ENCODE measurements at places on chromosomes 13 and 19.

DNA sequence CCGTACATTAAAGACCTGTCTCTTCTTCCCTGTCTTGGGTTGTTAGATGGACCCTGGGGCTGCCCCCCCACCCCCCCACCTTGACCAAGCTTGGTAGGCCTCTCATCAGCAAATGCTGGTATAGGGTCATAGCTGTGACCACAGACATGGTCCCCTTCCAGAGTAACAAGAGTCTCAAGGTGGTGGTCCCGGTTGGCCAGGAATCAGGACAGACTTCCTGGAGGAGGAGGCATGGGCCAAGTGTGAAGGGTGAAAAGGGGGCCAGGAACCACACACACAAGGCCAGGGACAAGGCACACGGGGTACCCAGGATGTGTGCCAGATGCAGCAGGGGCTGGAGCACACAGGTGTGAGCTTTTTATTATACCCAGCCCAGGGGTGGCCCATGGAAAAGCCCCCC is 1.1 kb upstream of the MRI1 start:
- no peak for DNase-seq

DNA sequence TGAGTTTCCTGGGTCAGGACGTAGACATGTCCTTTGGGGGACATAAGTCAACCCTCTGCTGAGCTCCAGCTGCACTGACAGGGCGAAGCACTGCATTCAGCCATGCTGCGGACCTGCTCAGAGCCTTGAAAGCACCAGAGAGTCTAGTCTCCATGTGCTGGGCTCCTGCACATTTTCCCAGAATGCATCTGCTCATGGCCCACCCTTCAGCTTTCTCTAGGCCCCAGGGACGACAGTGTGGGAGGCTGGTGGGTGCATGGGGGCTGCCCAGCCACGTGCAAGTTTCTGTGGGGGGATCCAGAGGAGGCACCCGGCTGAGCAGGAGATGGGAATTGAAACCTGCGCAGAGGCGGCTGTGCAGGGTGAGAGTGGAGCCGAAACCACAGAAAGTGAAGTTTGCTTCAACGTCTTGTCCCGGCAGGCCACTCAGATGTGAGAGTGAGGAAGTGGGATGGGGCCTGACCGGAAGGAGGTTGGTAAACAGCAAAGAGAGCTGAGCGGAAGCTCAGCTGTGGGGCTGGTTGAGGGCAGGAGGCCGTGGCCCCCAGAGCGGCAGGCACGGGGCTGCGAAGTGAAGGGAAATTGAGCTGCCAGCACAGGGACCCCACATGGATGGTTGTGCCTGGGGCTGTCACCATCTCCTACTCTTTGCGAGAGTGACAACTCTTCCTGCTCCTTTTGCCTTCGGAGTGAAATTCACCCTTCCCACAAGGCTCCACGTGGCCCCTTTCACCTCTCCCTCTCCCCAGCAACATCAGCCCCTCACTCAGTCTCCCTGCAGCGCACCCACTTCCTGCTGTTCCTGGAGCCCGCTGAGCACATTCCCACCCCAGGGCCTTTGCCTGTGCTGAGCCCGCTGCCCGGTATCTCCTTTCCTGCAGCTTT is 11.8 kb downstream of the PGLS start:
- no peak for DNase-seq

DNA sequence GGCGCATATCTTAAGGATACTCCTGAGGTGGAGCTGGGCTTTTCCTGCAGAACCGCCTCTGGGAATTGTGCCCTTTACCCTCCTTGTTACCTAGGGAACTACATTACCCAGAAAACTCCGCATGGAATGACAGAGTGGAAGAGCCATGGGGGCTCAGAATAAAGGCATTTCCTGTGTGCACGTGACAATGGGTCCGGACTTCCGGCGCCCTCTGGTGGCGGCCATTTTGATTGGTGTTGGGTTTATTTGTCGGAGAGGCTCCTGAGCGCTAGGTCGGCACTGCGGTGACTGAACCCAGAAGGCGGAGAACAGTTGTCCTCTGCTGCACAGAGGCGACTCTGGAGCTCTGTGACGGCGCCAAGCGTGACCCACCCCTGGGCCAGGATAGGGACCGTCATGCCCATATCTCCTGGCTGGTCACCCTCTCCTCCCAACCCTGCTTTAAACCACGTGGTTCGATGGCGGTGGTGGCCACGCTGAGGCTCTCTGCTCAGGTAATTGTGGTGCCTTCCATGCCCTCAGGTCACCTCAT is at the start of gene ZNF587B:
ZNF587B (plus strand) TSS at position 229 of the 532 bp plus-strand sequence; CDS start at position 459, 230 bp downstream.
- peak; percentile 36 for DNase-seq

GRCh38 chr19:56905631-56906150 is 65.2 kb upstream of the PEG3 start:
- DNase-seq, result no peak

DNA sequence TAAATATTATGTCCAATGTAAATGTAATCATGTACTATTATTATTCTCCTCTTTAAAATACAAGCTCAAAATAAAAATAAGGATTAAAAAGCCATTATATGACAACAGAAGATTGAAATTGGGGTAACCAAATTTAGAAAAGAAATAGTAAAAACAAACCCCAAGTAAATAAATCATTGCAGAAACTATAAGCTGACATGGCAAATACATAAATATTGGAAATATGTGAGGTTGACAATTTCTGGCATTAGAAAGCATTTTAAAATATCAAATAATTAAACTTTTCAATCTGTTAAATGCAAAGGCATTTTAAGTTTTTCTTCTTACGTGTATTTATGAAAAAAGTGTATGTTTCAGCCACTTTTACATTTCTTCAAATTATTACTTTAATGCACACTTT is 394.7 kb upstream of the DACH1 start:
- DNase-seq, result no peak

DNA sequence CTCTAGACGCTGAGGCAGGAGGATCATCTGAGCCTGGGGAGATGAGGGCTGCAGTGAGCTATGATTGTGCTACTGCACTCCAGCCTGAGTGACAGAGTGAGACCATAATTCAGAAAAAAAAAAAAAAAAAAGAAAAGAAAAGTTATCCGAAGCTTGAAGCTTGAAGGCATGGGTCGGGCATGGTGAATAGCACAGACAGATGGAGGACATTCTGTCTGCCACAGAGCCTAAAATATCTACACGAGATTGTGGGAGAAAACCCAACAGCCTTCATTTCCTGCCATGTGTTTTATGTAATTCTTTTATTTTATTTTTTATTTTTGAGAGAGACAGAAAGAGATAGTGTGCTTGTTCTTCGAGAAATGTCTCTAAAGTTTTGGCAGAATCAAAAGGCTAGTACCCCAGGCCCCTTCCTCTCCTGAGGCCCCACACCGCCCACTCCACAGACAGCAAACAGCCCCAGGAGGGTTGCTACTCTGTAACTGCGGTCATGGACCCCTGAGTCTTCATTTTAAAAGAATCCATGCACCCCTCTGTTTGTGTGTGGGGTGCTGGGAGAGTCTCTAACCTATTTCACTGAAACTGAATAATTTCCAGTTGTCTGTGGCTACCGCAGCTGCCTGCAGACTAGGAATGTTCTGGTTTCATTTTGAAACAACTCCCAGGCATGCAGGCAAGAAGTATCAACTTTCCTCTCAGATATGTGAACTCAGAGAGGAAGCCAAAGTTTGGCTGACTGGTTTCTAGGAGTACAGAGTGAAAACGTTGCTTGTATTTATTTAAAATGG is 38.4 kb upstream of the RCBTB2 start:
- no peak for DNase-seq

- DNase-seq, result no peak
Observed at GRCh38 chr19:29810504-29810871, 1.3 kb upstream of the CCNE1 start.

- DNase-seq, result no peak
Observed at GRCh38 chr13:42258747-42259146, 13.2 kb upstream of the AKAP11 start.

DNA sequence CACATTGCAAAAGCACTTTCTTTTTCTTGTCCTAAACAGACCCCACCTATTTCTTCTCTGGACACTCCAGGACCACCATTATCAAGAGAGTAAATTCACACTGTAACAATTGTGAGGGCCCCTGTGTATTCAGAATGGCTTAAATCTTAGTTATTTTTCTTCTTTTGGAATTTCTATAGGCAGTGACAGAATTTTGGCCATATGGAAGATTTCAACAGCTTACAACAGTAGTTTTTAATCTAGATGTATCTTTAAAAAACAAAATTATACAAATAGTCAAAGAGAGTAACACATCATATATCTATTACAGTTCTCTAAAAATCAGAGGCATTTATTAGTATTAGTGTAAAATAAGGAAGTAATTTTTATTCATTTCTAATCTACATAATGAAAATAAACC is 482.1 kb downstream of the LIG4 start:
- no peak for DNase-seq

- DNase-seq, result no peak
Observed at GRCh38 chr13:35279500-35279899, 197.0 kb downstream of the MAB21L1 start.

DNA sequence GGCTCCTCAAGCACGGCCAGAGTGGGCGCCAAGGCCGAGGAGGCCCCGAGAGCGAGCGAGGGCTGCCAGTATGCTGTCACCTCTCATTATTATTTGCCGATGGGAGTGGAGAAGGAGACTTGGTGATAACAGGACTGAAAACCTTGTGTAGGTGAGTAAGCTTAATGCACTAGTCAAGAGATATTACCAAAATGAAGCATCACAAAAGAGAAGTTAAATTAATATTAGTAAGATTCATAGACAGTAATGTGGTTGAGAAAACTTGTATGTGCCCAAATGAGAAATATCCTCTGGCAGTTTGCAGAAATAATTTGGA is 204.5 kb upstream of the SLITRK1 start:
- no peak for DNase-seq

GRCh38 chr13:24605923-24606372 is 74.3 kb upstream of the ATP12A start:
- DNase-seq, result peak; percentile 6

DNA sequence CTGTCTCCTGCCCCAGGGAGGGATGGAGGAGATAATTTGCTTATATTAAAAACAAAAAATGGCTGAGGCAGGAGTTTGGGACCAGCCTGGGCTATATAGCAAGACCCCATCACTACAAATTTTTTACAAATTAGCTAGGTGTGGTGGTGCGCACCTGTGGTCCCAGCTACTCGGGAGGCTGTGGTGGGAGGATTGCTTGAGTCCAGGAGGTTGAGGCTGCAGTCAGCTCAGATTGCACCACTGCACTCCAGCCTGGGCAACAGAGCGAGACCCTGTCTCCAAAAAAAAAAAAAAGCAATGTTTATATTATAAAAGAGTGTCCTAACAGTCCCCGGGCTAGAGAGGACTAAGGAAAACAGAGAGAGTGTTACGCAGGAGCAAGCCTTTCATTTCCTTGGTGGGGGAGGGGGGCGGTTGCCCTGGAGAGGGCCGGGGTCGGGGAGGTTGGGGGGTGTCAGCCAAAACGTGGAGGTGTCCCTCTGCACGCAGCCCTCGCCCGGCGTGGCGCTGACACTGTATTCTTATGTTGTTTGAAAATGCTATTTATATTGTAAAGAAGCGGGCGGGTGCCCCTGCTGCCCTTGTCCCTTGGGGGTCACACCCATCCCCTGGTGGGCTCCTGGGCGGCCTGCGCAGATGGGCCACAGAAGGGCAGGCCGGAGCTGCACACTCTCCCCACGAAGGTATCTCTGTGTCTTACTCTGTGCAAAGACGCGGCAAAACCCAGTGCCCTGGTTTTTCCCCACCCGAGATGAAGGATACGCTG is 184.0 kb downstream of the KDM4B start:
- no peak for DNase-seq

DNA sequence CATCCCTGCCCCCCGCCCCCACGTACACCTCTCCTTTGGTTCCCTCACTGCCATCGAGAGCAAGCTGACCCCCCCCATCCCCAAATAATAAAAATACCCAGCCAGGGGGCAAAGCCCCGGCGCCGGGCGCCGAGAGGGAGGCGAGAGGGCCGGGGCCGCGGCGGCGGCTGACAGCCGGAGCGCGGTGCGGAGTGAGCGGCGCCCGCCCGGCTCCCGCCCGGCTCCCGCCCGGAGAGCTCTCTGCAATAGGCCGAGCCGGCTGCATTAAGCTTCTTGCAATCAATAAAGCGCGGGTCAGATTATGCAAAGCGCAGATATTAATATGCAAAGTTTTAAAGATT is 40.9 kb downstream of the DEDD2 start:
- DNase-seq, result no peak

GRCh38 chr13:71962126-71962525 is 95.1 kb upstream of the DACH1 start:
- no peak for DNase-seq

DNA sequence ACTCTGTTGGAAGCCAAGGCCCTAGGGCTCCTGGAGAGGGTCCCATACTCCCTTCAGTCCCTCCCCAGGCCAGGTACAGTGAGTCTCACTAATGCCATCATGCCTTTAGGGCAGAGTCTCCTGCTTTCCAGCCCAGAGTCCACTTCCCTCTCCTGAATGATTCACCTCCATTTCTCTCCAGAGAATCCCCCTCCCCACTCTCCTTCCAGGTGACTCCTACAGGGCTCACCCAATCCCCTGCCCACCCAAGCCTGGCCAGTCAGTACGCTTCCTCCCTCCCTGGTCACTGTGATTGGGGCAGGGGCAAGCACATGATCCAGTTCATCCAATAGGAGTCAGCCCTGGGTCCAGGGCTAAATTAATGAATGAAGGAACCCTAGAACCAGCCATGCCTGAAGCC is 35.0 kb upstream of the PNMA8B start:
- no peak for DNase-seq

All from HCT116 (cell line).